Stimulated activated CD4-positive, alpha-beta T cell treated with anti-CD3 and anti-CD28 coated beads, Interleukin-4, amount 100 ng/mL, for 24 hours (primary cell): ENCODE measurements at places on chromosomes 13 and 19.

DNA sequence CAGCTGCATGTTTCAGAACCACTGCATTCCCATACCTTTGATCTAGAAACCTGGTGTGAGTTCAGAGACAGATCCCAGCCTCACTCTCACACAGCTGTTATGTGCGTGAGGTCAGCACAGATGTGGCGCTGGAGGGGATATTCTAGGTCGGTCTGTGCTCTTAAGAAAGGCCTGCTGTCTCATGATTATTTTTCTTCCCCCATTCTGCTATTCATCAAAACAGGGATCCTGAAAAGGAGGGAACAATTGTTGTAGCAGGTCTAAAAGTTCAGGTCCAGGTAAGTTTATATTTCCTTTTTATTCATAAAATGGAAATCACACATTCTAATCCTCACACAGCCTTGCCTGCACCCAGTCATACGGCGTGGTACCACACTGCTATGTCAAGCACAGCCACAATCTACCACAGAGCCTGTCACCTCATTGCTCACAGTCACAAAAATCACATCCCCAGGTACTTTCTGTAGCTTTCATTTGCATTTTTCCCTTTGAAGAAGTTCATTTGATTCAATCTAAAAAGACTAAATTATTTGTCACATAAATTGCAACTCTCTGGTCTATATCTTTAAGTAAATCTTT is 867 bp downstream of the ZNF546 start:
- DNase-seq, result peak; percentile 37

- DNase-seq, result no peak
Observed at GRCh38 chr19:2010135-2010668, 5.3 kb downstream of the BTBD2 start.

DNA sequence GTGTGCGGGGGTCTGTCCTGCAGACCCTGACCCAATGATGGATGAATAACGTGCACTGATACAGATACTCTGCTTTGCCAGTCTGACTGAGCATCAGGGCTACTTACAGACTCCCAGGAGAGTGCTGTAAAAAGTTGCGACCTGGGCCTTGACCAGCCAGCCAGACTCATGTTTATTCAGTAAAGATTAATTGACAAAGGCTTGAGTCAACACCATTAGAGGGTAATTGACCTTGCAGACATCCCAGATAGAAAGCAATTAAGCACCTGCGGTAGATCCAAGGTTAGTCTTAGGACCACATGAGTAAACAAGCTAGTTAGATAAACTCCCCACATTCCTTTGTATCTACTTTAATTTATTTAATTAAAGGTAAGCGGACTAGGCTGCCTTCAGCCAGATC is 10.4 kb downstream of the NUDT19 start:
- no peak for DNase-seq

DNA sequence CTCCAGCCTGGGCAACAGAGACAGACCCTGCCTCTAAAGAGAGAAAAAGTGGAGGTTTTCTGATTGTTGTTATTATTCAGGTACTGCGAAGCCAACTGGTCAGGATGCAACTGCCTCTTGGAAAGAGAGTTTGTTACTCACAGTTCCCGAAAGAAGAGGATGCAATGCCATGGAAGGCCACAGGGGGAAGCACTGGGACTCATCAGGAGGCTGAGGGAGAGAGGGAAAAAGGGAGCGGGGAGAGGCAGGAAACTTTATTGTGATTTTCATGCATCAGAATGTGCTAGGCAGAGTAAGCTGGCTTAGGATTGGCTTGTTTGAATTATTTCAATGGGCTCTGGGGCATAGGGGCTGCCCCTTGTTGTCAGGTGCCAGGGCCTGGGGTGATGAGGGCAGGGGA is 27.6 kb downstream of the MYO9B start:
- DNase-seq, result no peak

DNA sequence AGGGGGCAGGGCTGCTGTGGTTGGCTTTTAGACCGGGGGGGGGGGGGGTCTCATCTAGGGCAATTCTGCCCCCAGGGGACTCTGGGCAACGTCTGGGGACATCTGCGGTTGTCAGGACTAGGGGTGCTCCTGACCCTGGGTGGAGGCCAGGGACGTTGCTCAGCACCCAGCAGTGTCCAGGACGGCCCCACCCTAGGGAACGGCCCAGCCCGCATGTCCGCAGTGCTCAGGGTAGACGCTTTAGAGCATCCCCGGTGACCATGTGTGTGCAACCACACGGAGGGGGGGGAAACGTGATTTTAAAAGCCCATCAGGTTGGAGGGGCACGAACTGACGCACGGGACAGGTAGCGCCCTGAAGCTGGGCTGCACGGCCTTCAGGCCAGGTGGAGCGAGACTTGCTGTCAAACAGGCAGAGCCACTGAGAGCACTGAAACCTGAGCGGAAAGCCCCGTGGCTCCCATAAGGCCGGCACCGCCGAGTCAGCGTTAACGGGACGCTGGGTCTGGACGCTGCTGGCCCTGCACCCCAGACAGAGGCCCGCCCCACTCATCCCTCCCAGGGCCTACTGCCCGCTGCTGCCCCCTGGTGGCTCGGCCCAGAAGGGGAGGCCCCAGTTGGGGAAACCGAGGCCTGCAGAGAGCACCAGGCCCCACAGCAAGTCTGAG is 8.3 kb downstream of the CACTIN start:
- DNase-seq, result peak; percentile 50

- DNase-seq, result no peak
Observed at GRCh38 chr19:38168637-38169036, 55.4 kb downstream of the DPF1 start.

DNA sequence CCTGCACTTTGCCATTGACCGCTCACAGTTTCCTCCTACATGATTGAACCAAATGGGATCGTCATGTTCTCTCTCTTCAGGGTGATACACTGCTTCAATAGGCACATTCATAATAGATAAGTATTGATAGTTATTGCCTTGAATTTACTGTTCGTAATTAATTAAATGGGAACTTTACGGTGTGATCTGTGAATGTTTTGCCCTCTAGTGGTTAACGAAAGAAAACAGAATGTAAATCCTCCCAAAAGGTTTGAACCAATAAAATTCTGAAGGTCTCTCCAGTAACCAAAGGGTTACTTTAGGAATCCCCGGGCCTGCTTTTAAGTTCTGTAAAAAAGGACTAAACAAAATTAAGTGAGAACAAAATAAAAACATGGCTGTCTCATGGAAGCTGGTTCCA is 389.3 kb downstream of the DACH1 start:
- no peak for DNase-seq

DNA sequence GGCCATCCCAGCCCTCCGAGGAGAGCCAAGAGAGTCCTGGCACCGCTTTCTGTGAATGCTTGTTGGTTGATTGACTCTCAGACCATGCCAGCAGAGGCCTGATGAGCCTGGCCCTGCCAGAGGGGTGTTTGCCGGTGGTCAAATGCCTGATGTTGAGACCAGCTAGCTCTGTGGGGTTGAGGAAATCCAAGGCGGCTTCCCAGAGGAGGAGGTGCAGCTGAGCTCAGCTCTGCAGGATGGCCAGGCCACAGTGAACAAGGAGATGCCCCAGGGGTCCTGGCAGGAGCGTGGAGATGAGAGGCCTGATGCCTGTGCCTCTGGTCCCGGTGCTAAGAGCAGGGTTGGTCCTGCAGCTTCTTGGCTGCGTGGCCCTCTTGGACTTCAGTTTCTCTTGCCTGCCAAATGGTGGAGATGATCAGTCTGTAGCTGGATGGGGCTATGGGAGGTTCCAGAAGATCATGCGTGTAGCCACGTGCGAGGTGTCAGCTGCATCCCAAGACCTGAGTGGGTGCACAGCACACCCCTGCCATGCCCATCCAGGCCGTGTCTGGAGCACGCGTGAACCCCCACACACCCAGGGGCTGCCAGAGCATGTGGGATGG is 16.8 kb downstream of the NFIC start:
- DNase-seq, result no peak

DNA sequence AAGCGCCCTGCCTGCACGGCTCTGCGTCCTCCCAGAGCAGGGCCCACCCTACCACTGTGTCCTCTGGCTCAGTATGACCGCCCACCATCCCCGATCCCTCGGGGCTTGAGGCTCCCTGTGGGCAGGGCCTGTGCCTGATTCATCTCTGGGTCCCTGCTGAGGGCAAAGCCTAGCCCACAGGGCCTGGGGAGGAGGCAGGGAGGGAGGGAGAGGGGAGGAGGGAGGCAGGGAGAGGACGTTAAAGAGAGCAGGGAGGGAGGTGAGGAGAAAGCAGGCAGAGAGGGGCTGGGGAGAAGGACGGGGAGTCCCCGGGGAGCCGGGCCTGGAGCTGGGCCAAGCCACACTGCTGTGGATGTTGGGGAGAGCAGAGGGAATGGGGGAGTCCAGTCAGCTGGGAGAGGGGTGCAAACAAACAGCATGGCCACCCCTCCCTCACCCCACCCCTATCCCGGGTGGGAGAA is 4.0 kb upstream of the ERFL start:
- no peak for DNase-seq

- no peak for DNase-seq
Observed at GRCh38 chr19:45211751-45212381, 33.3 kb downstream of the BLOC1S3 start.

DNA sequence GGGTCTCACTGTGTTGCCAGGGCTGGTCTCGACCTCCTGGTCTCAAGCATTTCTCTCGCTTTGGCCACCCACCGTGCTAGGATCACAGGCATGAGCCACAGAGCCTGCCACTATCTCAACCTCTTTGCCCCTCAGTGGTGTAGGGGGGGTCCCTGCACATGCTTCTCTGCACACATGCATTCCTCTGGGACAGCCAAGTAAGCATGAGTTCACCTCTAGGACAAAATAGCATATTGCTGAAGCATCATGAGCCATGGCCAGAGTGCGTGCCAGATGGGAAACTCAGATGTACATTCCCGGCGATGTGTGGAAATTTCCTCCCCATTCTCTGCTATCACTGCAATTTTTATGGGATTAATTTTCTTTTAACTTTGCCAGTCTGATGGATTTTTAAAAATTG is 23.1 kb downstream of the CHAF1A start:
- DNase-seq, result no peak

GRCh38 chr19:13806728-13807127 is 11.5 kb downstream of the ZSWIM4 start:
- DNase-seq, result no peak

DNA sequence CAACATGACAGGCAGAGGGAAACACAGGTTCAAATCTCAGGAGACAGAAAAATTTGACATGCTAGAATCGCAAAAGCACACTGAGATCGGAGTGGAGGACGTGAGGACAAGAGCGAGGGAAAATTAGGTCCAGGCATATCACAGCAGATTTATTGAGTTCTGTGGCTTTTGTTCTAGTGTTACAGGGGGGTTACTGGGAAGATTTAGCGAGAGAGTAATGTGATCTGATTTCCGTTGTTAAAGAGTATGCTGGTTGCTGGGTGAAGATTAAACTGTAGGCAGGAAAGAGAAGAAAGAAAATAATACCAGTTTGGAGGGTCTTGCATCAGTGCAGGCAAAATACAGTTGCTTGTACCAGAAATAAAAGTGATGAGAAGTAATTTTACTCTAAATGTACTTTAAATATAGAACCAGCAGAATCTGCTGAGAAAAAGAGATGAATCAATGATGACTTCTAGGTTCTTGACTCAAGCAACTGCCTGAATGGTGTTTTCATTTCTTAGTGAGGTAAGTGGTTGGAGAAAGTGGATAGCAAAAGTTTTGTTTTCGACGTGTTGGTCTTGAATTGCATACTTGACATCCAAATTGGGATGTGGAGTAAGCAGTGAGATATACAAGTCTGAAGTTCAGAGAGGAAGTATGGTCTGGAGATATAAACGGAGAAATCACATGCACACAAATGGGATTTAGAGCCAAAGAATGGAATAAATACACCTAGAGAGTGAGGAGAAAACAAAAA is 35.7 kb downstream of the UFM1 start:
- DNase-seq, result no peak

GRCh38 chr13:108573455-108573854 is 56.0 kb upstream of the MYO16 start:
- DNase-seq, result no peak

- DNase-seq, result no peak
Observed at GRCh38 chr19:39558624-39559117, 18.7 kb upstream of the EID2 start.

DNA sequence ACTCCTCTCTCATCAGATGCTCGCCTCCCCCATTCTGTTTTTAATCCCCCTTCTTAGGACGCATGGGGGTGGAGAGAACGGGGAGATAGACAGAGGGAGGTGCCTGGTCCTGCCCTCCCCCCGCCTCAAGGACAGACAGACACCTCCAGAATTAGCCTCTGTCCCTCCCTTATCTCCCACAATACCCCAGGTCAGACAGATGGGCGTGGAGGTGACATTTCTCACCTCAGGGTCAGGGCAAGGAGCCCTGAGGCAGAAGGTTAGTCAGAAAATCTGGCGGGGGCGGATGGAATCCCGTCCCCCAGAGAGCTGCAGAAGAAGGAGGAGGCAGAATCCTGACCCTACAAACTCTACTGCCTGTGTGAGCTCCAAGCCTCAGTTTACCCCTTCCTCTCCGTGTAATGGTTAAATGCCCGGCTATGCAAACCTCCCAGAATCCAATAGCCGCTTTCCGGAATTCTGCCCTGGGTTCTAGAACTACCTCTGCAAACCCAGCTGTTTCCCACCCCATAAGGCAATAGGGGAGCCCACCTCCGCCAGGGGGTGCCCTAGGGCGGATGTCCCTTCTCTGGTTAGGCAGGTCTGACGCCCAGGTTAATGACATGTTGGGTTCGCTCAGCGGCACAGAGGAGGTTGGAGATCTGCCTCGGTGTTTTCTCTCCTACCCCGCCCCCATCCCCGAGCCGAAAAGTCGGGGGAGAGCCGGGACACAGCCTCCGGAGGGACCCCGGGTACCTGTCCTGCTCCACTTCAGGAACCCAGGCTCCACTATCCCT is 900 bp downstream of the PPP1R13L start:
- peak; percentile 55 for DNase-seq
